Fibroblast of skin of left quadriceps (primary cell): ENCODE measurements at places on chromosomes 2 and 18.

GRCh38 chr2:143732076-143732475 is 602.9 kb downstream of the ARHGAP15 start:
- DNase-seq, result no peak

DNA sequence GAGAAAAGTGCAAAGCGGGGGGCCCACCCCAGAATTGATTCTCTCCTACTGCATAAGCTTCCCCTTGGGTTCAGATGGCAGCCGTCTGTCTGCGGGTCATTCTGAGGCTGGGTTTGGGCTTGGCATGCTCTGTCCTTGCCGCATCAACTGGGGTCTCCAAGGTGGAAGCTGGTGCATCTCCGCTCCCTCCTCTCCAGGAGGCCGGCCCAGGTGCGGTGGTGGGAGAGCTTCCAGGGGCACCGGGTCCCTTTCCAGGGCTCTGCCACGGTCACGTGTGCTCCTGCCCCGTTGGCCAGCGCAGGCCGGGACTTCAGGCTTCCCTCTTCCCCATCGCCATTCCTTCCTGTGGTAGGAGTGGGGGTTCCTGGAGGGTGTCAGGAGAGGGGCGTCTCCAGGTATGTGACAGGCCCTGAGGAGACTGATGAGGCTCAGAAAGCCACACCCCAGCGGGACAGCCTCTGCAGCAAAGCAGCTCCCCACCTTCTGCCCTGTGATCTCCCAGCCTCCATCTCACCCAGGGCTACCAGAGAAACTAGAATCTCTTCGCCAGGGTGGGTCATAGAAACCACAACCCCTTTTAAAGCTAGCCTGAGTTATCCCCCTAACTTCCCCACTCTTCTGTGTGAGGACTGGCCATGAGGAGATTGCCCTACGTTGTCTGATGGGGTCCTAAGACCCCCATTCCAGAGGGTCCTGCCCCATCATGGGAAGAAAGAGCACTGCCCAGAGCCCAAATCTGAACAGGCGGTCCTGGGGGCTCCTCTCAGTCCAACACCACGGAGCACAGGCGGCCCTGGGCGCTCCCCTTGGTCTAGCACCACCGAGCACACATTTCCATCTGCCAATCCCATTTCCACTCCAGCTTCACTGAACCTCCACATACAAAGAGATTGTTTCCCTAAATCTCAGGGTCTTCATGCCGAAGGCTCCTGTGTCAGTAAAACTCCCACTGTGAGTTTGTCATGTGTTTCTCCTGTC is 76.6 kb downstream of the SLC66A2 start:
- no peak for DNase-seq

GRCh38 chr2:239953418-239954061 is 71.6 kb downstream of the NDUFA10 start:
- DNase-seq, result no peak

GRCh38 chr2:201038855-201039254 is 32.6 kb downstream of the HYCC2 start:
- no peak for DNase-seq

DNA sequence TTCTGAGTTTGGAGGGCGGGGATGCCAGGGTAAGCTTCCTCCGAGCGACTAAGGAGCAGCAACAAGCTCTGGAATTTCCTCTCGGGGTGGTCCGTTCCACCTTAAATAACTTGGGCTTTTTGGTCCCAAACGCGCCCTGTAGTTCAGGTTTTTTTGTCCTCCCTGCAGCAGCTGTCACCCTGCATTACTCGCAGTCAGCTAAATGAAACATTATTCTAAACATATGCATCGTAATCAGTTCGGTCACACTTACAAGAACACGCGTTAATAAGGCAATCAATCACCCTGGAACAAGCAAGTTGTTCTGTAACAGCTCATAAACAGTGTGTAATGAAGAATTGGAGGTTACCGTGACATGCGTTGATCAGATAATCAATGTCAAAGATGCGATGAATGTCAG is 8.3 kb downstream of the EVX2 start:
- DNase-seq, result no peak
